ENCODE measurements at places on chromosomes 11 and 22. TPM values are rescaled to one million over a fixed set of nuclear protein-coding genes. Genes with fewer than 3 reads are reported as not detected.

The SELENOO gene
- total RNA-seq: 26.2 TPM

- DNase-seq: no peak
These were observed 219.0 kb upstream of the ZBED5 start for GRCh38 chr11:11076879-11077278.

The KCTD14 gene
- total RNA-seq: not detected

GRCh38 chr11:81787584-81788049, 946.0 kb downstream of the FAM181B start:
- no peak for DNase-seq

DNA sequence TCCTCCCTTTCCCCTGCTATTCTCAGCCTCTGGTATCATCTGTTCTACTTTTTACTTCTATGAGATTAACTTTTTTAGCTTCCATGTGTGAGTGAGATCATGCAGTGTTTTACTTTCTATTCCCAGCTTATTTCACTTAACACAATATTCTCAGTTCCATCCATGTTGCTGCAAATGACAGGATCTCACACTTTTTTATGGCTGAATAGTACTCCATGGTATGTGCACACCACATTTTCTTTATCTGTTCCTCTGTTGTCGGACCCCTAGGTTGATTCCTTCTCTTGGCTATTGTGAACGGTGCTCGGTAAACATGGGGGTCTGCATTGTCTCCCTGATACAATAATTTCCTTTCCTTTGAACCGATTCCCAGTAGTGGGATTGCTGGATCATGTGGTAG, 81.0 kb upstream of the RAB1B start:
- no peak for DNase-seq

GRCh38 chr11:64502634-64503033, 88.4 kb upstream of the SLC22A12 start:
- DNase-seq: no peak

- no peak for DNase-seq
These were observed 9.4 kb downstream of the DPP3 start for GRCh38 chr11:66489636-66490035.

DNA sequence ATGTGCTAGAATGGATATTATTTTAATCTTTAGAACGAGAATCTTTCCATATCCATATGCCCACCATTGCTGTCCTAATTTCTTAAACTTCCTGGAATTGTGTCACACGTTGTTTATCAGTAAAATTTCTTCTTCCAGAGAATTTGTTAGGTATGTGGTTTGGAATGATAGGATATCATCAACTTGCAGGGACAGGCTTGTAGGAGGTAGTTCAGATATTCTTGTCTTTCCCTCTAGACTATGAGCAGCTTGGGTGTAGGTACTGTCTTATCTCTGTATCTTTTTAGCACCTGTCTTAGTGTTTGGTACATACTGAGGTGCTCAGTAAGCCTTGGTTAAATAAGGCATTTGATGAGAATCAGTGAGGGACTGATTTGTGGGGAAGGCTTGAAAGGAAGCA, 3.4 kb downstream of the CTNND1 start:
- no peak for DNase-seq

DNA sequence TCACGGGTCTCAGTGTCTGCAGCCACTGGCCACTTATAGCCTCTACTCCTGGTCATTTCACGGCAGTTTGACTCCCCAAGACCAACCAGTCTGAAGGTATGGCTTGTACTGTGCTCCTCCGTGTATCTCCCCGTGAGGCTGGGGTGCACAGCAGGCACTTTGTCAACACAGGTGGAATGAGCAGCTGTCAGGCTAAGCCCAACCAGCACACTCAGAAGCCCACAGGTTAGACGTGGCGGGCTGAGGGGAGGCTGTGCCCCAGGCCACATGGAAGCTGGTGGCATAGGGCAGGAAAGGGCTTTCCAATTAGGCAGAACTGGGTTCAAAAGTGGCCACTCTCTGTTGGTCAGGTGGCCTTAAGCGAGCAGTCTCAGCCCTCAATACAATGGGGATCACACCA, 7.0 kb downstream of the TP53I11 start:
- DNase-seq: no peak

- DNase-seq: no peak
These were observed 52.2 kb downstream of the GAB2 start for GRCh38 chr11:78365381-78365792.

The ANO3 gene
- 2.6 TPM for total RNA-seq

The PDE2A gene
- total RNA-seq: 416 TPM

GRCh38 chr11:126930091-126930841, 70.3 kb downstream of the KIRREL3 start:
- no peak for DNase-seq

Data from spleen (tissue), 13 donors.